ENCODE measurements at places on chromosomes 2 and 18.

DNA sequence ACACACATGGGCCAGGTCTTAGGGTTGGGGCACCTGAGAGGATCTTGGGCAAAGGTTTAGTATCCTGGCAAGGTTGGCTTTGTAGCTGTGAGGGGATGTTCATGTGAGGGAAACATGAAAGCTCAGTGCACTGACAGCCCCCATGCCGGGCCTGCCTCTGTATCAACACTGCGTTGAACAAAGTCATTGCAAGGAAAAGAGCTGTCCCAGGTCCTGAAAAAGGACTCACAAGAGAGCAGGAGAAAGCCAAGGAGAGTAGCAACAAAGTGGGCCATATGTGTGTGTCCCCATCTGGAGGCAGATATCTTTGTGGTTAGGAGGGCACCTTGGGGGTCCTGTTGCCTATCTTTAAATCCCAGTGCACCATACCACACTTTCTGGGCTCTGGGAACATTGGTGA, 237.8 kb upstream of the THSD7B start:
- DNase-seq: no peak

DNA sequence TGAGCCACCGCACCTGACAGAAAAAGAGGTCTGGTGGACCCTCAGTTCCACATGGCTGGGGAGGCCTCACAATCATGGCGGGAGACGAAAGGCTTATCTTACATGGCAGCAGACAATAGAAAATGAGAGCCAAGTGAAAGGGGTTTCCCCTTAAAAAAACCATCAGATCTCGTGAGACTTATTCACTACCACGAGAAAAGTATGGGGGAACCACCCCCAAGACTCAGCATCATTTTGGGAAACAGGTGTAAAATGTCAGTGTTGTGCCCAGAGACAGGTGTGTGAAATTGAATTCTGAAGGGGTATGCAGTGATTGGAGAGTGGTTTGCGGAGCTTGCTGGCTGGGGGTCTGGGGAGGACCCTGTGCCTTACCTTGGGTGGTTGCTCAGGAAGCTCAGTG, 4.6 kb upstream of the D2HGDH start:
- no peak for DNase-seq

- DNase-seq: no peak
Measured at GRCh38 chr2:144432921-144433320, 87.0 kb downstream of the ZEB2 start.

DNA sequence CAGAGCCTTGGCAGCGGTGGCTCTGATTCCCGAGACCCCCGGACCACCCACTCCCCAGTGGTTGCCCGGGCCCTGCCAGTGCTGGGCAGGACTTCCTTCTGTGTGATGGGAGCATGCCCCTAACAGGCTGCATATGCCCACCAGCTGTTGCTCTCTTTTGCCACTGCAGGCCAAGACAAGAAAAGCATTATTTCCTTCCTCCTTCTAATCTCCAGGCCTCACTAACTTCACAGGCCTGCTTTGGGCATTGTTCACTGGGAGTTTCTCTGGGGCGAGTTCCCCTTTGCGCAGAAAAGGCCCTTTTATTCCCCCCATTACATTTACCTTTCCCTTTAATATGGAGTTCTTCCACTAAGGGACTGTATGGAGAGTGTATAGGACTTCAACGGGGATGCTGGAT, 249.1 kb upstream of the SIX2 start:
- DNase-seq: no peak

DNA sequence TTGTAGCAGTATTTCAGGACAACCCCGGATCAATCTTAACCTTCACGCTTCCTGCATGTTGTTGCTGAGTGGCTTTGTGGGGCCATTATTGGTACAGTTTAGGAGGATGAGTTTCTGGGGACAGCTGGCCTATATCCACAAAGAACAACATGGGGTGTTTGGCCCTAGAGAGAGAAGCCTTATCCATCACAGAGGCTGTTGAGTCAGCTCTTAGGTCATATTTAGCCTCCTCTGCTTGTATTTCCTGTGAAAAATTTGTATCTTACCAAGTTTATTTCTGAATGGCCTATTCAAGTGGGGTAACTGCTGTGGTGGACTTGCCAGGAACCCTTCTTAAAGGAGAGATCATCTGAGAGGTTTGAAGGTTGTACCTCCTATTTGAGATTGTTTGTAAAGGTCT, 77.6 kb downstream of the MAP4K4 start:
- no peak for DNase-seq

- DNase-seq: no peak
Measured at GRCh38 chr2:50178050-50178449, 853.9 kb downstream of the NRXN1 start.

DNA sequence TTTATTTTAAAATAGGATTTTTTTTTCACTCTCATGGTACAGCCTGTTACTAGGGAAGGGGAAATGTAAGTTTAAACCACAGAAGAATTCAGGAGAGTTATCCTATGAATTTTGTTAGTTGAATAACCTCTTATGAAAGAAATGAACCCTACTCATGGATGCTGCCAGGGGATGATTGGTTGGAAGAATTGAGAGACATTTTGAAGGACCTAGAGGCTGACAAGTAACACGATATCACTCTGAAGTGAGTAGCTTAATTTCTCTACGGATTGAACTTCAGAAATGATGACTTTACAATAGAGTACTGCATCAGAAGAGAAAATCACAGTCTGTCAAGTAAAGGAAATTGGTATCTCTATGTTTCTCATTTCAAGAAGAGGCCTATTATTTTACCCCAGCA, 1346.2 kb downstream of the SUCLG1 start:
- DNase-seq: no peak

- DNase-seq: no peak
Measured at GRCh38 chr2:144529841-144530240, 9.9 kb upstream of the ZEB2 start.

GRCh38 chr2:154992826-154993225, 294.3 kb downstream of the KCNJ3 start:
- DNase-seq: peak; percentile 24

DNA sequence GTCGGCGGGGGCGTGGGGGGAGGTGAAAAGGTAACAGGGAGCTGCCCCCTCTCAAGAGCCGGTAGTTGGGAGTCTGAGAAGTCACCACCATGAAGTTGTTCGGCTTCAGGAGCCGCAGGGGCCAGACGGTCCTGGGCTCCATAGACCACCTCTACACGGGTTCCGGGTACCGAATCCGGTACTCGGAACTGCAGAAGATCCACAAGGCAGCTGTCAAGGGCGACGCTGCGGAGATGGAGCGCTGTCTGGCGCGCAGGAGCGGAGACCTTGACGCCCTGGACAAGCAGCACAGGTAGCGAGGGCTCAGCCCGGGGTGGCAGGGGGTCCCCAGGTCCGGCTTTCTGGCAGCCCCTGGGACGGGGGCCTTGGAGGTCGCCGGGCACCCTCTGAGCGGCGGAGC, 47.1 kb upstream of the ZNF519 start:
- no peak for DNase-seq

GRCh38 chr2:227615181-227615580, 541 bp upstream of the SCYGR3 start:
- DNase-seq: no peak

DNA sequence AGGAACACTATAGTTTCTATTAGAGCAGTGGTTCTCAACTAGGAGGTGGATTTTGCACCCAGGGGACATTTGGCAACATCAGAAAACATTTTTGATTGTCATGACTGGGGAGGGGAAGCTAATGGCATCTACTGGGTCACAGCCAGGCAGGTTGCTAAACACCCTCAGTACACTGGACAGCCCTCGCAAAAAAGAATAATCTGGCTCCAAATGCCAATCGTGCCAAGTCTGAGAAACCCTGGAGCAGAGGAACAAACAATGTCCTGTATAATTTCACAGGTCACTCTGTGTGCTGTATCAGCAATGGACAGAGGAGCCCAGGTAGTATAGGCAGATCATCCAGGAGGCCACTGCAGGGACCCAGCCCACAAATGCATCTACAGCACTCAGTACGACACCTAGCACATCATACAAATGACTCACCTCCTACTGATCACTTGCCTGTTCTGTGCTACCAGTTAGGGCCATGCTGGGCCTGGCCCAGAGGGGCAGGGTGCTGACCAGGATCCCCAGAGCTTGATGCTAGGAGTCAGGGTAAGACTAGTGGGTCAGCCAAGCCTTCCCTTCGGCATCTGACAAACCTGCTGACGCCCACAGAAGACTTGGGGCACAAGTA, 37.6 kb downstream of the SFXN5 start:
- no peak for DNase-seq

GRCh38 chr18:43405097-43405496, 127.8 kb upstream of the SYT4 start:
- DNase-seq: no peak

GRCh38 chr2:74513605-74514367, 464 bp upstream of the TLX2 start:
- DNase-seq: no peak

DNA sequence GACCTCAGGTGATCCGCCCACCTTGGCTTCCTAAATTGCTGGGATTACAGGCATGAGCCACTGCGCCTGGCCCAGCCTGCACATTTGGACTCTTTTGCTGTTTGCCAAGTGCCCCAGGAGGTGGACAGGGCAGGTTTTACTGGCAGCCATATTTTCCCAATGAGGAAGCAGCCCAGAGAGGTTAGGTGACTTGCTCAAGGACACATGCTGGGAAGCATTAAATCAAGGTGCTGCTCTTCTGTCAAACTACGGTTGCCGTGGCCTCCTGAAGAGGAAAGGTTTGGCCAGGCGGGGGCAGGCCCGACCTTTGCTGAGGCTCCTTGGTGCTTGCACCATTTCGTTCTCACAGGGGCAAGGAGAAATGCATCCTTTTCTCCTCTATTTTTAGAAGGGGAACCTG, 44.0 kb downstream of the DNMT3A start:
- no peak for DNase-seq

- DNase-seq: no peak
Measured at GRCh38 chr2:23673830-23674679, 252.9 kb downstream of the ATAD2B start.

DNA sequence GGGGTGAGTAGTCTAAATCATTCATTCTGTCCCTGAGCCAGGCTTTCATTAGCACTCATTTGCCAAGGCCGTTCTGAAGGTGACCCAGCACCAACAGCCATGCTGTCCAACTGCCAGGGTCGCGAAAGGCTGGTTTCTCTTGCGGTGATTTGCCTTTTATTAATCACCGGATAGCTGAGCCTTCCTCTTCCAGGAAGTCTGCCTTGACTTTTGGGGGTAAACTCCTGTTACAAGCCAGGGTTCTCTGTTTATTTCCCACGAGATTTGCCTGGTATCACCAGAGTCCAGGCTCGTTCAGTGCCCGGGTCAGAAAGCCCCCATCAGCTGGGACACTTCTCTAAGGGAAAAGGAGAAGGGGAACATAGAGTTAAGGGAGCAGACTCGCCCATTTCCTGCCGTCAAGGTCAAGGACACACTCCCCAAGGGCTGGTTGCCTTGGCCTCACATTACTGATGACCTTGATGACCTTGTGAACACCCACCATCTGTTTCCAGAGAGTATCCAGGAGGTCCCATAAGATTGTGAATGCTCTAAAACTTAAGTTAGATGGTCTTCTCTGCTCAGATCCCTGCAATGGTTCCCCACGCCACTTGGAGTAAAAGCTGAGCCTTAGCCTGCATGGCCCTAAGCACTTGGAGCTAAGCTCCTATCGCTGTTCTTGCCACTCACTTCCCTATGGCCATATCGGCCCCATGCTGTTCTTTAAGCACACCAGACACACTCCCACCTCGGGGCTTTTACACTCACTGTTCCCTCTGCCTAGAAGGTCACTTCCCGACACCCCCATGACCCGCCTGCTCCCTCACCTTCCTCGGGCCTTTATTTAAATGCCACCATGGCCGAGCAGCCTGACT, 118.0 kb upstream of the STPG4 start:
- no peak for DNase-seq

GRCh38 chr2:67896476-67896875, 166.3 kb downstream of the C1D start:
- DNase-seq: no peak

GRCh38 chr2:37625156-37625555, 46.3 kb downstream of the CDC42EP3 start:
- no peak for DNase-seq

GRCh38 chr18:49214706-49215105, 245.7 kb downstream of the DYM start:
- no peak for DNase-seq

DNA sequence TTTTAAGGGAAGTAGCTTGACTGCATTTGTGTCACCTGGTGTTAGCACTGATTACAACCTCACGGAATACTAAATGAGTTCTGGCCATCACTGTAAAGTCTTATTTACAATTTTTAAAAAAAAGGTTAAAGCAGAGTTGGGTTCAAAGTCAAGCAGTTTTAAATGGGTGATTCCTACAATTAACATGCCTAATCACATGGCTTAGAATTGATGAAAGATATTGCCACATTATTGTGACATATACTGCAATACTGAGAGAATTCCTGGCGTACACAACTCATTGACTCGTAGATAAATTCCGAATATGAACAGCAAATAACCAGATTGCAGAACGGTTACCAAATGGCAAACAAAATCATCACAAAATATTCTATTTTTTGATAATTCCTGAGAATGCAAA, 34.2 kb downstream of the ROCK2 start:
- no peak for DNase-seq

DNA sequence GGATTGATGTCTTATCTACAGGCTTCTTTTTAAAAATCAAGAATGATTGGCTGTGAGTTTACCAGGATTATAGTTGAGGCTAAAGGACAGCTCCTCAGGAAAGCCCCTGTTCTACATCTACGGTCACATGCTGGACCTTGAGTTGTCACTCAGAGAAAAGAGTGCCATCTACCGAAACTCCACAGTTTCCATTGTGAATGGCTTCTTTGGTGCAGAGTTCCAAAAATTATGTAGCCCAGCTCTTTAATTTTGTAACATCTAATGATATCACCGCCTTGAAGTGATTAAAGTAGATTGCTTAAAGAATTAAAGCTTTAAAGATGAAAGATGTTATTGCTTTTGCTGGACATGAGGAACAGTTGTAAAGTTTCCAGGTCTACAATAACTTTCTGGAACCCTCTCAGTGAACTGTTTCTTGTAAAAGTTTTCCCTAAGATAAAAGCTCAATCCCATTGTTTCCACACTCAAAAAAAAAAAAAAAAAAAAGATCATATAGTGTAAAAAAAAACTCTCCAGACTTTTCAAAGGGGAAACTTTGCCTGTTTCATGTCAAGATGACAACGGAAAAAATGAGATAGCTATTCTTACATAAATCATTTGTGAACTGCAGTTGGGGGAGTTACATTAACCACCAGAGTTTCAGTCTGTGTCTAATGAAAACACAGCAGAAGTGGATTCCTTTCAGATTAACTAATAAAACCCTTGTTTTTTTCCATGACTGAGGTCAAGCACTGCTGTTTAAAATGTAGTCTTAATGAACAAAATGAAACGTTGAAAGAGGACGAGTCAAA, 4.3 kb downstream of the COL3A1 start:
- no peak for DNase-seq

DNA sequence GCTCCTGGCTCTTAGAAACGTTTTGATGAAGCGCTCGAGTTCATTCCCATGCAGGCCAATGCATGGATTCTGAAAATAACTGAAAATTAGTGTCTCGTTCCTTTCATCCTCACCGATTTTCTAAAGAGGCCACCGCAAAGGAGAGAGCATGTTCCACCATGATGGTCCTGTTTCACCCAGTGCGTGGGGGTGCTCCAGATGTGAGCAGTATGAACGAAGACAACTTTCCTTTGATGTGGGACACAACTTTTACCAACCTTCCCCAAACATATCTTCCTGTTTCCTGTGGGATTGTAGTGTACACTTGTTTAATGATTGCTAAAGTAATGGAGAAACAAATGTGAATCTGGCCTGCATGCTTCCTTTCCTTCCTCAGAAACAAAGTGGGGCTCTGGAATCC, 114.5 kb downstream of the PRPF40A start:
- DNase-seq: no peak

GRCh38 chr2:111100765-111101162, 19.9 kb upstream of the BCL2L11 start:
- no peak for DNase-seq

- DNase-seq: no peak
Measured at GRCh38 chr2:4180631-4181030, 477.3 kb downstream of the DCDC2C start.
